Transverse colon (tissue), 4 donors: ENCODE measurements at places on chromosomes 11 and 22. TPM values are rescaled to one million over a fixed set of nuclear protein-coding genes. Genes with fewer than 3 reads are reported as not detected.

DNA sequence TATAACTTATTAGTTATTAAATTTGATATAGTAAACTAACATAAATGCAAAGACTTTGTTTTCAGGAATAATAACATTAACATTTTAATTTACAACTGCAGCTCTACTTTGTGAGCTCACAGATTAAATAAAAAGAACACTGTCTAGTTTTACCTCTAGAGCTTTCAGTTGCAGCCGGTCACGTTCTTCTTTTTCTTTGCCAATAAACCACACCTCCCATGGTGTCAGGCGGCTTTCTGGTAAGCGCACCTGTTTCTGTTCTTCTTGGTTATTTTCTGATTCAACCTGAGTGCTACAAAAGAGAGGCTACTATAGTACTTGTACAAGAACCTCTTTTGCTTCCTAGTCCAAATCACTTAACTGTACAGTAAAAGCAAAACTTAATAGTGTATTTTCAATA, 5.8 kb downstream of the CCDC34 start:
- DNase-seq: peak; percentile 23

The OR52E6 gene
- not detected for total RNA-seq

GRCh38 chr11:18527512-18527911, 770 bp upstream of the TSG101 start:
- DNase-seq: no peak

DNA sequence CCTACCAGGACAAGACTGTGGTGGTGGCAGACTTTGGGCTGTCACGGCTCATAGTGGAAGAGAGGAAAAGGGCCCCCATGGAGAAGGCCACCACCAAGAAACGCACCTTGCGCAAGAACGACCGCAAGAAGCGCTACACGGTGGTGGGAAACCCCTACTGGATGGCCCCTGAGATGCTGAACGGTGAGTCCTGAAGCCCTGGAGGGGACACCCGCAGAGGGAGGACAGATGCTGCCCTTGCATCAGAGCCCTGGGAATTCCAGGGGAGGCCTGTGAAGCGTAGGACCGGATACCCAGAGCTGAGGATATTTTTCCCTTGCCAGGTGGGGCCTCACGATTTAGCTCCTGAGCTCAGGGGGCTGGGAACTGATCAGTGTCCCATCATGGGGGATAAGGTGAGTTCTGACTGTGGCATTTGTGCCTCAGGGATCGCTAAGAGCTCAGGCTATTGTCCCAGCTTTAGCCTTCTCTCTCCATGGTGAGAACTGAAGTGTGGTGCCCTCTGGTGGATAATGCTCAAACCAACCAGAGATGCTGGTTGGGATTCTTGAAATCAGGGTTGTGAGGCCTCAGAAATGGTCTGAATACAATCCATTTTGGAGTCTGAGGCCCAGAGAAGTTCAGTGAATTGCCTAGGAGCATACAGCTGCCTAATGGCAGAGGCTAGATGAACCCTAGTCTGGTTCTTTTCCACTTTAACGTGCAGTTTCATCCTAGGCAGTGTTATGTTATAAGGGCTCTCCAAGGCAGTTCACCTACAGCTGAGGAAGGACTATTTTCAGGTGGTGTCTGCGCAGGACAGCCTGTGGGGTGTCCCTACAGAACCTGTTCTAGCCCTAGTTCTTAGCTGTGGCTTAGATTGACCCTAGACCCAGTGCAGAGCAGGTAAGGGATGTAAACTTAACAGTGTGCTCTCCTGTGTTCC, 19.5 kb downstream of the PIK3IP1 start:
- peak; percentile 56 for DNase-seq

The SYTL2 gene
- total RNA-seq: 140 TPM

GRCh38 chr22:48370508-48371325, 1457.0 kb downstream of the BRD1 start:
- no peak for DNase-seq

GRCh38 chr22:32016081-32016480, 27.0 kb upstream of the SLC5A1 start:
- DNase-seq: no peak

GRCh38 chr11:33706546-33706945, 5.9 kb upstream of the C11orf91 start:
- DNase-seq: no peak

- no peak for DNase-seq
Observed at GRCh38 chr11:12784987-12785386, 110.8 kb downstream of the TEAD1 start.

The SGSM1 gene
- total RNA-seq: 2.5 TPM

GRCh38 chr11:117180661-117181585, 2.4 kb downstream of the SIDT2 start:
- peak; percentile 87 for DNase-seq

DNA sequence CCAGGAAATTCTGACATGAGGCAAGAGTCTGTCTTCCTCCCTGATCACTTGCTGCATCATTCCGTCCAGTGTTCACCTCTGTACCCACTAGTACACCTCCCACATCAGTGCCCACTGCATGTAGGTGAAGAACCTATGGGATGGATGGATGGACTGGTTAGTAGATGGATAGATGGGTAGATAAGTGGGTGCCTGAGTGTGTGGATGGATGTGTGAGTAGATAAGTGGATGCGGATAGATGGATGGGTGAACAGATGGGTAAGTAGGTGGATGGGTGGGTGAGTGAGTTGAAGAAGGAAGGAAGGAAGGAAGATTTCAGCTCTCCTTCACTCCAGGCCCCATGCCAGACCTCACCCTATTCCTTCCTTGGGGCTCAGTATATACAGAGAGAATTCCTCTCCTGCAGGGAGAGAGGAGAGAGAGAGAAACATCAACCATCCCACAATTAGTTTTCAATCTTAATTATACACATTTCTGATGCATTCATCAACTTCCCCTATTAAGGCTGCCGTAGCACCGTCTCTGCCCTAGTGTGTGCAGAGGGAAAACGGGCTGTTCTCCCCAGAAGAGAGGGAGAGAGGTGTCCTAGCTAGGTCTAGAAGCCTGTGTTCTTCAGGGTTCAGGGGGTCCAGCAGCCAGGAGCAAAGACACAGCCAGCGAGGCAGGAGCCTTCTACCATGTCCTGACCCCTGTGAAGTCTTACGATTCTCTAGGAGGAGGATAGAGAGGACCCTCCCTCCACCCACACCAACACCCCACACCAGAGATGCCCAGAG, 125.3 kb downstream of the BUD13 start:
- DNase-seq: no peak

The RAB36 gene
- total RNA-seq: 1.1 TPM

The GLYAT gene
- total RNA-seq: not detected

DNA sequence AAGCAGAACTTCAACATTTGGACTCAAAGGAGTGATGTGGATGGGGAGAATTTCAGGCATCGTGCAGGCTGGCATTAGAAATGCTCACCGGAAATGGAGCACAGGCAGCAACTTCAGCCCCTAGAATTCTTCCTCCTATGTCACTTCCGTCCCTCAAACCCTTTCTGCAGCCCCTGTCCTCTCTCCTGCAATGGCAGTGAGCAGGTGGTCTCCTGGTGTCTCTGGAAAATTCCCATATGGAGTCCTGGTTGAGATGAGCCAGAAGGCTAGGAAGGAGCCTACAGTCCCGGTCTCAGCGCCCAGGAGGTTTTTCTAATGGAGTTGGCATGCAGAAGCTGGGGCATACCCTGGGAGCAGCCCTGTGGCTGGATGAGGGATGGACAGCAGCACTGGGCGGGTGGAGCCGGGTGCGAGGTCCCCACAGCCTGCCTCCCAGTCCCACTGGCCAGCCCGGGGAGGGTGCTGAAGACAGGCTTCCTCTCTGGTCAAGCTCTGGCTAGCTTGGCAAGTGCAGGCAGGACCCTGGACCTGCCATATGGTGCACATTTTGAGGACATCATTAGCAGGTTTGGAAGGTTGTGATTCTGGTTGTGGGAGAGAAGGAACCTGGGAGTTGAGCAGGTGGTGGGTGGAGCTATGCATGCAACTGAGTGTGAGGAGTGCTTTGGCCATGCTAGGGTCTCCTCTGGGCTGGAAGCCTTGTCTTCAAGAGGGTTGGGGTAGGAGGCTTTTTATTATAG, 59.8 kb upstream of the B3GAT1 start:
- DNase-seq: no peak

The RANBP1 gene
- 45.6 TPM for total RNA-seq

DNA sequence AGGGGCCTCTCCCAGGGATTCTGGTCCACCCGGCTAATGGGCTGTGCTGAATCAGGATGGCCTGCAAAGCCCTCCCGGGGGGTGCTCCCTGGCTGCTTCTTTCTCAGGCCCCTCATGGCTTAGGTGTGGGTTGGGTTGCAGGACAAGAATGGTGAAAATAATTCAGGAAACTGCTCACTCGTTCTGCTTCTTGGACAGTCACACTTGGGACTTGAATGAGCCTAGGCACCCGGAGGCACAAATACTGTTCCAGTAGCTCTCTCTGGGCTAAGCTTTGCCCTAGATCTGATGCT, 83.2 kb downstream of the TRIM29 start:
- DNase-seq: no peak

DNA sequence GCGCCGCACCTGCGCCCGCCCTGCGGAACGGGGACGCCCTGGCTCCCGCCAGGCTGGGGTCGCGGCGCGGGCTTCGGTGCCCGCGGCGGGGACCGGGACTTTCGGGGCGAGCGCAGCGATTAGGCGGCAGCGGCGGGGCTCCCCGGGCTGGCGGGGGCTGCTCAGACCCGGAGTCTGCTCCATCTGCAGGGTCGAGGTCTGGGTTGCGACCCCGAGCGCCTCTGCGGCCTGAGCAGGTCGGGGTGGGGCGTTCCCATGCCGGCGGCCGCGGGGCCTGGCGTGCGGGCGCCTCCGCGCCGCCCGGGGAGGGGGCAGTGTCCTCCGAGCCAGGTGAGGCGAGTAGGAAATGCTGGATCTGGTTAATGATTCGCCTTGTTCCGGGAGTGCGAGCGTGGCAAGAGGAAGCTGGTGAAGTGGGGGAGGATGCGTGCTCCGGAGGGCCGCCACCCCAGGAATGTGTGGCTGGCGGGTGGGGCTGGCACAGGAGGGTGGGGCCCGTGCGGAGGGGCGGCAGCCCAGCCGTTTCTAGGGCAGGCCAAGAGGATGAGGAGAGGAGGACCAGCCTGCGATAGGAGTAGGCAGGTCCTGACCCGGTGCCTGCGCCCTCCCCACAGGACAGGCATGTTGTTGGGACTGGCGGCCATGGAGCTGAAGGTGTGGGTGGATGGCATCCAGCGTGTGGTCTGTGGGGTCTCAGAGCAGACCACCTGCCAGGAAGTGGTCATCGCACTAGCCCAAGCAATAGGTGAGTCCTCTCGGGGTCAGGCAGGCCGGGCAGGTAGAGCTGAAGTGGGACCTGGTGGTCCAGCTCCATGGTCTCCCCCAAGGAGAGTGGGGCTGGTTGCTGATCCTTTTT, 606 bp downstream of the RASSF7 start:
- peak; percentile 90 for DNase-seq

- DNase-seq: peak; percentile 6
Observed at GRCh38 chr11:74680703-74681531, 50.3 kb downstream of the CHRDL2 start.

DNA sequence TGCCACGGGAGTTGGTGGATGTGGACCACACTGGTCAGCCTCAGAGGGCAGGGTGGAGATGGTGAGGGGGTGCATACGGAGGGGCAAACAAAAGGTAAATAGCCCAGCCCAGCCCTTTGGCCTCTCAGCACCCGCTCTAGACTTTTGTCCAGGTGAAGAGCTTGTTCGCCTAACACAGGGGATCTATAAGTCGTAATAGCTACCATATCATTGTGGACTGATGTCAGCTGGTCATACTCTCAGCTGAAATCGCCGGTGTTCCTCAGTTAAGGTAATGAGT, 27.0 kb upstream of the TREH start:
- DNase-seq: no peak

The UPK3A gene
- not detected for total RNA-seq

The CBLIF gene
- not detected for total RNA-seq

DNA sequence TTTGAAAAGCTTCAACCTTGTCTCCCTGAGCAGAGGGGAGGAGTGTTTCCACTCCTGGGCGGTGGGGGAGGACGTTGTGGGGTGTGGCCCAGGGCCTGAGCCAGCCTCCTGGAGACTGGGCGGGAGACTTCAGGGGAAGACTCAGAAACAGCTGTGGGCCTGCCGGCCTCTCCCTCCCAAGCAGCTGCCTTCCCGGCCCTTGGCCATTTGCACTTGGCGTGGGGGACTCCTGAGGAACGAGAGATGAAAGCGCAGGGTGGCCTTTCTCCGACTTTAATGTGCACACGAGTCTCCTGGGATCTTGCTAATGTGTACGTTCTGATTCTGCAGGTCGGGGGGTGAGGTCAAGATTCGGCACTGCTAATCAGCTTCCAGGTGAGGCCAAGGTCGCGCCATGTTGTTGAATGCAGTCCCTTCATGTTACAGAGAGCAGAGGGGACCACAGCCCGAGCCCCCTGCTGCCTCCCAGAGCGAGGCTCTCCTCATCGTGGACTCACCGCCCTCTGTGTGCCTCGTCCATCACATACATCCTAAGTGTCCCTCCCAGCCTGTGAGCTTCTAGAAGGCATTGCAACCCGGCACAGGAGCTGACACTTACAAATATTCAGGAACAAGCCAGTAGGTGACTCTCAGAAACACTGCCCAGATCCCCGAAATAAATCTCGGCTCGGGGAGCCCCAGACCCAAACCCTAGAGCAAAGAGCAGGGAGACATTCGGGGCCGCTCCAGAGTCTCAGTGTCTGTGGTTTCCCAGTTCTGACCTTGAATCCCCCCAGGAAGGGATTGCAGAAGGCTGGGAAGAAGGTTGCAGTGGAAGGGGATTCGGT, 7.7 kb downstream of the LIF start:
- DNase-seq: peak; percentile 47

- DNase-seq: no peak
Observed at GRCh38 chr11:44872556-44872955, 78.1 kb downstream of the TP53I11 start.

The UBQLN3 gene
- total RNA-seq: 0.64 TPM

The WNT7B gene
- total RNA-seq: not detected

The MS4A12 gene
- total RNA-seq: 628 TPM

The PRRG4 gene
- 24.6 TPM for total RNA-seq

DNA sequence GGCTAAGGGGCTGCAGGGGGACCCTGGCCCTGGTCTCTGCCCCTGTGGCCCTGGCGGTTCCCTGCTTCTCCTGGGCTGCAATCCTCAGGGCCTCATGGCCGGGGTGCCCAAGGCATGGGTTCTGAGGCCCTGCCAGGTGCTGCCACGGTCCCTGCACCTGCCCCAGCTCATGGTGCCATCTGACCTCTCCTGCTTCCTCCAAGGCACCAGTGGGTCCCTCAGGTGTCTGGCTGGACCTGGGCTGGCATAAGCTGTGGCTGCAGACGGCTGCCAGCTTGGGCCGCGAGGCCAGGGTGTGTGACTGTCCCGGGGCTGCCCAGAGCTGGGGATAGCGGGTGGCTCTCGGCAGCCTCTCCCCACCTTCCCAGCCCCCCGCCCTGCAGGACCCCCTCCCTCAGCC, 2.0 kb downstream of the INS start:
- no peak for DNase-seq

GRCh38 chr11:69409812-69410645, 71.4 kb upstream of the LINC01488 start:
- no peak for DNase-seq

The OR5J2 gene
- not detected for total RNA-seq

DNA sequence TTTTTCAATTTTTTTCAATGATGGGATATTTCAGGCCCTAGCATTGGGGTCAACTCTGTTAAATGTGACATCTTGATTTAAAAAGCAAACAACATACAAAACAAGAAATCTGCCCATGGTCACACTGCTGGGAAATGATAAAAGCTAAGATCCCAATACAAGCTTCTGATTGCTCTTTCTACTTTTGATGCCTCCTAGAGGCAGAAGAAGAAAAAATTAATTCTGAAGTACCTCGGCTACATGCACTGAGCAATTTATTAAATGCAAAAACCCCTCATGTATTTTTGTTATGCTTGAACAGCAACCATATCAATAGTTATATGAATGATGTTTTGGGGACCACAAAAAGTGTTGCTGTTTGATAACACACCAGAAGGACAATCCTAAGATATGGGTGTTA, 342.1 kb upstream of the NARS2 start:
- no peak for DNase-seq

- no peak for DNase-seq
Observed at GRCh38 chr11:104531075-104531474, 367.1 kb upstream of the PDGFD start.
